Smooth muscle cell of the brain vasculature (primary cell): ENCODE measurements at places on chromosomes 16 and 17.
A peak's percentile ranks its signal among the peaks of the same experiment; 100 is the strongest.

GRCh38 chr17:8441690-8442089 lies 6.0 kb downstream of the NDEL1 start:
- DNase-seq = no peak

DNA sequence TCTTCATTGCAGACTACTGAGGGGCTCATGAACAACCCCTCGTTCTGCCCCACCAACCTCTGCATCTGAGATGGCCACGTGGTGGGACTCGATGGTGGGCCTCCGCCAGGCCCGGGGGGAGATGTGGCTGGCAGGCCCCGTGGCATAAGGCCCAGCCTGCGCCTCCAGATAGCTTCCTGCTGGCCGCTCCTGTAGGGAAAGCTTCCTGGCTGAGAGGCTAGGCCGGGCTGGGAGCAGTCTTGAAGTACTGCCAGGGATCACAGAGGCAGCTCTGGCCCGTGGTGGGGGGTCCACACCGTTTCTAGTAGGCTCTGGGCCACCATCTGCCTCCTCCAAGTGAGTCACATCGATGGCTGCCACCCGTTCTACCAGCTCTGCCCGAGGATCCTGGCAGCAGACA lies 7.6 kb downstream of the CAMKK1 start:
- DNase-seq = no peak

DNA sequence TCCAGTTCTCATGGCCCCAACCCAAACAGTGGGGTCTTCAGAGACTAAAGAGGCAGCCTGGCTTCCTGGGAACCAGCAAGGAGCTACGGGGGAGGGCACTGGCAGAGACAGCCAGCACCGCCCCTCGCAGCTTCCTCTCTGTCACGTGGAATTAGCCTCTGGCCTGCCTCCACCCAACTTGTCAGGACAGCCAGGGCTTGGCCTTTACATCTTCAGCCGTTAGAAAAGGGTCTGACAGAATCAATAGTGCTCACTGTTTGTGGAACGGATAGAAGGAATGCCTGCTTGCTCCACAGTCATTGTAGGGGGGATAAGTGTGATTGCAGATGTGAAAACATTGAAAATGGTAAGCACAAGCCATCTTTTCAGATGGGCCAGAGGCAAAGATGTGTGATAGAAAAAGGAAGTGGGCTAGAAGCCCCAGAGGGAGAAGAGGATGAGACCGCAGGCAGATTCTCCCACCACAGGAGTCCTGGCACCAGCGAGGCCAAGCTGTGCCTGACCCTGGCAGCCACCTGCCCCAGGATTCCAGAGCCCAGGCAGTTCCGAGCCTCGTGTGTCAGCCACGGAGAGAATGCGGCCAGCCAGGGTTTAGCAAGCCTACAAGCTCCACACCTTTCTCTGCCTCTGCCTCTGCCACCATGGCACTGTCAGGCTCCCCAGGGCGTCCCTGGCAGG lies 18.6 kb downstream of the GRIN2C start:
- DNase-seq = peak; percentile 15

DNA sequence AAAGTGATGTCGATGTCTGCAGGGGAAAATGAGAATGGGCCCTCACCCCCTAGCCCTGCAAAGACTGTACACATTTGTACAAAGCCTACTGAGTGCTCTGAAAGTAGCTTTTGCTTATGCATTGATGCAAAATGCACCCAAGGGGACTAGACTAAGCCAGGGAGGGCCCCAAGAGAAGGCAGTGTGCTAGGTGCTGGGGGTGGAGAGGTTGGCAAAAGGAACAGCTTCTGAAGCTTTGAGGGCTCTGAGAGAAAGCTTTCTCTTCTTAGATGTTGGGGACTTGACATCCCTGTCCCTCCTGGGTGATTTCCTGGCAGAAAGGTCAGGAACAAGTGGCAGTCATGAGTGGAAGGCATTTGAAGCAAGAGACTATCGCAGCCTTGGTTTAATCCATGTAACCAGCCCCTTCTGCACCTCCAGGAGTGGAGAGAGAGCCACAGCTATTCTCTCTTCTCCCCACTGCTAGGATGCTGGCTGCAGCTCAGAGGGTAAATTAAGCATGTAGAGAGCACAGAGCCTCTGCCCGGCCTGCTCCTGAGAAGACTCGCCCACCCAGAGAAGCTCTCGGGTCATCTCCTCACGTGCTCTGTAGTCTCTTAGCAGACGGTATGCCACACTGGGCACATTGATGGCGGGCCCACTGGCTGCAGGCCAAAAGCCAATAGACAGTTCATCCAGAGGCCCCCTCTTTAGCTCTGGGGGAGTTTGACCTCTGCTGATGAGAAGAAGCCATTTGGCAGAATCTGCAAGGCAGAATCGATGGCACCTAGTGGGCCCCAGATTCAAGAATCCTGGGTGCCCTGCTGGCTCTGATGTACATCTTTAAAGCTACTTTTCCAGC lies 221.4 kb downstream of the MSI2 start:
- no peak for DNase-seq

- no peak for DNase-seq
These were observed 591 bp downstream of the YPEL3 start for GRCh38 chr16:30095166-30096078.

GRCh38 chr17:82249896-82250581 lies 21.2 kb downstream of the SLC16A3 start:
- DNase-seq = no peak

DNA sequence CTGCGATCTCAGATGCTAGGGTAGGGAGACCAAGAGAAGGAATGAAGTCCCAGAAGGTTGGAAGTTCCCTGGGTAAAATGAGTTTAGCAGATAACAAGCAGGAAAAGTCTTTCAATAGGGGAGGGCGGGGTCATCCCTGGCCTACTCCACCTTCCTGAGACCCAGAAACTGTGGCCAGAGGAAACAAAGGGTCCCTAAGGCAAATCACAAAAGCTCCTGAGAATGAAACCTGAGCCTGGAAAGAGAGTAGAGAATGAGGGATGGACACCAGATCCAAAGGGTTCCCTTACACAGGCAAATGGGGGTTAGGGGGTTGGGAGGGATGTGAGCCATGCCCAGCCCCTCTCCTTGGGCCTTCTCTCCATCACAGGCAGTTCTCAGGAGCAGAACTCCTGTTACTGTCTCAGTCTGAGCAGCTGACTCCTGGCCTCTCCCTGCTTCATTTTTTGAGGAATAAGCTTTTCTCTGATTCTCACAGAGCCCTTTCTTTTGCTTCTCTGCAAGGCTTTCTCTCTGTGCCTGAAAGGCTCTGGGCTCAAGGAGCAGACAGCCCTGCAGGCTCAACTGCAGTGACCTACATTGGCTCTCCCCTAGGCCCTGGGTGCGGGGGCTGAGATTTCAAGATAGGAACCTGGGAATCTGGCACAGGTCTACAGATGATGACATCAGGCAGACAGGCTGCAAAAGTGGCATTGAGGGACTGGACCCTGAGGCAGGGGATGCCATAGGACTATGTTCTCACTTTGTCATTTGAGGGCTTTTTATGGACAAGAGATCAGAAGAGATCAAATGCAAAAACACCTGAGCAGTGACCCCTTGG lies 9.8 kb upstream of the NR1D1 start:
- DNase-seq = no peak

GRCh38 chr16:65229191-65229662 lies 107.4 kb upstream of the CDH11 start:
- no peak for DNase-seq

DNA sequence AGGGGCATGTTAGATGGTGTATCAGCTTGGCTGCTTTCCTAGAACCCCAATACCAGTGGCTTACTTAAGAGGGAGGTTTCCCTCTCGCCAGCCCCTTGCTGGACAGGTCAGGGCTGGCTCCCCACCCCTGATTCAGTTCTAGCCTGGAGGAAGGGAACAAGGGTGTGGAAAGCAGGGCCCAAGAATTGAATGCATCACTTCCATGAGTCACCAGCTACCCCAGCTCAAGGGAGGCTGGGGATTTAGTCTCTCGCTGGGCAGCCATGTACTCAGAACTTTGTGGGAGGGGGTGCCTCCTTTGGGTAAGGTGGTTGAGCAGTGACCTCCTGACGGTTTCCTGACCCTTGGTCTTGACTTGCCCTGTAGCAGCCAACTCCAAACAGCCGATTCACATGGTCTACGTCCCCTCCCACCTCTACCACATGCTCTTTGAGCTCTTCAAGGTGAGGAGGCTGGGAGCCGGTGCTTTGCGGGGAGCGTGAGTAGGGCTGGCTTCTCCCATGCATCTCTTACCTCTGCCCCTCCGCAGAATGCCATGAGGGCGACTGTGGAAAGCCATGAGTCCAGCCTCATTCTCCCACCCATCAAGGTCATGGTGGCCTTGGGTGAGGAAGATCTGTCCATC lies 12.8 kb downstream of the PDK2 start:
- no peak for DNase-seq

- no peak for DNase-seq
These were observed 158.8 kb downstream of the CCDC182 start for GRCh38 chr17:57586196-57586740.

GRCh38 chr17:43468691-43469139 lies 15.1 kb upstream of the DHX8 start:
- DNase-seq = no peak

GRCh38 chr17:37373530-37374159 lies 2.1 kb upstream of the C17orf78 start:
- DNase-seq = peak; percentile 69

DNA sequence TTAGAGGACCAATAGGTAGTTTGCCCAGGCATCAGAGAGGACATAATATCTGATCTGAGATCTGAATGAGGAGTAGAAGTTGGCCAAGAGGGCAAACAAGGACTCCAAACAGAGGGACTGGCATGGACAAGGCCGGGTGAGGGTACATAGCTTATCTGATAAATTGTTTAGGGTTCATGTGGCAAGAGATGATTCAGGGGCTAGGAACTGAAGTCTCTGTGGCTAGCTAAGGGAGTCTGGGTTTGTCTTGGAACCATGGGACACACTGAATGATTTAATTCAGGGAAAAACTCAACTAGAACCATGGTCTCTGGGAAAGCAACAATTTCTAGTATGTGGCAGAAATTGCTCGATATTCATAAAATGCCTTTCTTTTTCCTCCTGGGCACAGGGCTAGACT lies 4.1 kb upstream of the AQP8 start:
- no peak for DNase-seq

- DNase-seq = peak; percentile 78
These were observed 42.4 kb upstream of the MRPS23 start for GRCh38 chr17:57892146-57892819.

DNA sequence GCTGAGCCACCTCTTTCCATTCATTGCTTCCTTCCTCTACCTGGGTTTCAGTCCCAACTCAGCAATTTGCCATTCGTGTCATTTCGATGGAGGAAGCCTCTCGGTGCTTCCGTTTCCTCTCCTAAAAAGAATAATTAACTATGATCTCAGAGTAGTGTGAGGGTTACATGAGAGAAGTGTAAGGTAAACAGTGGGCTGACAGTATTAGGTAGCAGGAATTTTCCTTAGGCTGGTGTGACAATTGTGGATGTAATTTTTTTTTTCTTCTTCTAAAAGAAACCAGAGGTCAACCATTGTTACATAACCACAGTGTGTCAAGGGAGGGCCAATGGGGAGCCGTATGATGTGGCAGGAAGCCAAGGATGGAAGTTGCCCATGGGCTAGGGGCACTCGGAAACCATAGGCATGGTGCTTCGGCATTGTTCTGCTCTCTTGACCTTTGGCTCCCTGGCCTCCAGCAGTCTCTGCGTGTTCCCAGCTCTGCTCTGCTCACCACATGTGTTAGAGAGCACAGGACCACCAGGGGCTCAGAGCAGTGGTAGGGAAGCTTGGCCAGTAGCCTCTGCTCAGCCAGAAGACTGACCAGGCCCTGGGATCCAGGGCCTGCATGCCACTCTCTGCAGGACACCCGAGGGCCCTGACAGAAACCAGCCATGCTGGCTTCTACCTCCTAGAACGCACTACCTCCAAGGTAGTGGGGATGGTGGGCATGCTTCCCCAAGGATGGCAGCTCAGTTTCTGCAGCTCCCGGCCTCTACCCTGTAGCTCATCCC lies 2.0 kb upstream of the TOP2A start:
- DNase-seq = no peak

DNA sequence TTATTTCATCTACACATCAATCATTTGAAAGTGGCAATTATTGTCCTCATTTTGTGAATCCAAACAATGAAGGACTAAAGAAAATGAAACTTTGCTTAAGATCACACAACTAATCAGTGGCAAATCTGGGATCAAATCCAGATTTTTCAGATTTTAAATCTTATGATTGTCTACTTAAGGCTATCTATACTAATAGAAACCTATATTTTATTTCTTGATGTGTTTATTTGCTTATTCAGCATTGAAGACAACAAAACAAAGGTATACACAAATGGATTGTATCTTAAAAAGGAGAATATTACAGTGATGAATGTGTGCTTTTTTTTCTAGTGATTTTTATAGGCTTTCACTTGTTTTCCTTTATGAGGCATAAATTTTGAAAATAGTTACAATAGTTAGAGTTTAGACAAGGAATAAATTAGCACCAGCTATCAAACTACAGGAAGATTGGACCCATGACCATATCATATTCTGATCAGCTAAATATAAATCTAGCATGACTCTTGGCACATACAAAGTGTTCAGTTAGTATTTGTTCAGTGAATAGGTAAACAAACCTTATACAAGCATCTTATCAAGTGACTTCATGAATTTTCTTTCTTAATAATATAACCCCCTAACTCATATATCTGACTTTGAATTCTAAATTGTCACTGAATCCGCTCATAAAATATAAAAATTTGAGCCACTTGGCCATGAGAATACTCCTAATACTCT lies 20.5 kb downstream of the VMP1 start:
- no peak for DNase-seq

DNA sequence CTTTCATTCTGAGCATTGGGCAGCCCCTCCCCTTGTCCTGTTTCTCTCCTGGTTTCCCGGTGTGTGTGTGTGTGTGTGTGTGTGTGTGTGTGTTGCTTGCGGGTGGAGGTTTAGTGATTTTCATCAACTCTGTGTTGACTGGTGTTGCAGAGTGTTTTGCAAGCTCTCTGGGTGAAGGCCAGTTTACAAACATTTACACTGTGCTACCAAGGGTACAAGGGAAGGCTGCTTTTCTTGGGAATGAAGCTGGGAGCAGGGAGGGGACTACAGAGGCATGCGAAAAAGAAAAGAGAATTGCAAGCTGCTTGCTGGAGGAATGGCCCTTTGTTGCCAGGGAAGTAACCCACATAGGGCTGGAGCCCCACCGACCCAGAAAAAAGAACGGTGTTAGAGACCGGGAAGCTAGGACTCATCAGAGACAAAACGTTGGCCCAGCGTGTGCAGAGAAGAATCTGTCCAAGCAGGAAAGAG lies 29.6 kb downstream of the HS3ST3B1 start:
- no peak for DNase-seq

GRCh38 chr17:32877164-32877764 lies 340 bp upstream of the MYO1D start:
- DNase-seq = peak; percentile 49

- no peak for DNase-seq
These were observed 25.8 kb downstream of the CAPNS2 start for GRCh38 chr16:55592306-55592705.
